ENCODE measurements at places on chromosomes 7 and 10.

DNA sequence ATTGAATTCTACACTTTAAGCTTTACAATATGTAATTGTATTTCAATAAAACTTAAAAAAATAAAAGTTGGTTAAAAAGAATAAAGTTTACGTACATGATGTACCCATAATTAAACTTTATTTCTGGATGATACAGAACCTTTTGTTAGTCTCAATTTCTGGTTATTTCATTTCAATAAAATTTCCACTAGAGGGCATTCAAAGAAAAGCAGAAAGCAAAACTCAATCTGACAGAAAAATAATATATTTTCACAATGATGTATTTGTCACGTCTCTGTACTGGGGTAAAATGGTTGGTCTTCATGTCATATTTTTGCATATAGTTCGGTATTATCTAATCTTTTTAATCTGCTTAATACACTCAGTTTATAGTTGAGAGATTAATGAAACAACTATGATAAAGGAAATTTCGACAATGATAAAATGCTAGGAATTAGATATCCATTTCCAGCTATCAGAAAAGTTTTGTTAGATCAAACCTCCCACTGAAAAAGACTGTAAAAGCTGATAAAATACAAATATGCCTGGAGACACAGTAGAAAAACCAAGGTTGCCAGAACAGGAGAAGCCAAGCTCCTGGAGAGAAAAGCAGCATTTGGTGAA lies 27.4 kb downstream of the ASZ1 start:
- DNase-seq: no peak

- DNase-seq: no peak
Observed at GRCh38 chr10:121070275-121071070, 219.3 kb downstream of the WDR11 start.

DNA sequence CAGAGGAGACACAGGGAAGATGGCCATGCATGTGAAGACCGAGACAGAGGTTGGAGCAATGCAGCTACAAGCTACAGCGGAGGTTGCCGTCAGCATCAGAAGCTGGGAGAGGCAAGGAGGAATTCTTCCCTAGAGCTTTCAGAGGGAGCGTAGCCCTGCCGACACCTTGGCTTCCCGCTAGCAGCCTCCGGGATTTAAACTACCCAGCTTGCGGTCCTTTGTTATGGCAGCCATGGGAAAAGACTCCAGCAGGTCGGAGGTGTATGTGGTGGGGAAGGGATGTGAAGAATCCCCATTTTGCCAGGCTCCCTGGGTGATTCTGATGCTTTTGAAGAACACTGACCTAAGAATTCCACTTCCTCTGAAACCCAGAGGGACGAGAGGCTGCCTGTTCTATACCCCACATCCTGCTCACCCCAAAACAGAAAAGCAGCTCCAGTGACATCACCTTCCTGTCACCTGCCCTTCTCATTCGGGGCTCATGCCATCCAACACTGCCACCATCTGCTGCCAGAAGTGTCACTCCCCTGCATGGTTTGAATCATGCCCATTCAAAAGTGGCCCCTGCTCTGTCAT lies 3.3 kb upstream of the SEPHS1 start:
- no peak for DNase-seq

DNA sequence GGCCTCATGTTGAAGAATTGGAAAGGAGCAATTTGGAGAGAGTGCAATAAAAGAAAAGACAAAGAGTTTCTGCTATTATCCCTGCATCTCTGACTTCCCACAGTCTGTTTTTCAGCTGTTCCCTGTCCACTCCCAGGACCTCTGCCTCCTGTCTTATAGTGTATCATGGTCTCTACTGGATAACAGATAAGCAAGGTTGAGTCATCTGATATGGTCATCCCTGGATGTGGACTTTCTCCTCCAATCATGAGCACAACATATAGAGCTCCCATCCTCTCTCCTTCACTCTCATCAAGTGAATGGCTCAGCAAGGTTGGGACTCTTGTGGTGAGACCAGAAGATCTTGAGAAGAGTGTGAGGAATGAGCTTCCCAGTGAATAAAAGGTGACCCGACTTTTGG lies 123.1 kb downstream of the PLCE1 start:
- no peak for DNase-seq

DNA sequence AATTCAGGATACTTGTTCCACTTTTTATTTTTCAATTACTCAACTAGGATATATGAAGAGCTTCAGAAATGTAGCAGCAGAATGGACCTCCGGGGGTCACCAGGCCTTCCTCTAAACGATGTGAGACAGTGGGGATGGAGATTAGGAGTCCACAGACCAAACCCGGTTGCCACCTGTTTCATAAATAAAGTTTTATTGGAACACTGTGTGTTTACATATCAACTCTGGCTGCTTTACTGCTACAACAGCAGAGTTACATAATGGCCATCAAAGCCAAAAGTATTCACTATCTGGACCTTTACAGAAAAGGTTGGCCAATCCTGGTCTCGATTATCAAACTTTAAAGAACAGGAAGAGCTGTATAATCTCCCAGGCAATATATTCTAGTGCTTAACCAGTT lies 30.8 kb downstream of the RAPGEF5 start:
- no peak for DNase-seq

DNA sequence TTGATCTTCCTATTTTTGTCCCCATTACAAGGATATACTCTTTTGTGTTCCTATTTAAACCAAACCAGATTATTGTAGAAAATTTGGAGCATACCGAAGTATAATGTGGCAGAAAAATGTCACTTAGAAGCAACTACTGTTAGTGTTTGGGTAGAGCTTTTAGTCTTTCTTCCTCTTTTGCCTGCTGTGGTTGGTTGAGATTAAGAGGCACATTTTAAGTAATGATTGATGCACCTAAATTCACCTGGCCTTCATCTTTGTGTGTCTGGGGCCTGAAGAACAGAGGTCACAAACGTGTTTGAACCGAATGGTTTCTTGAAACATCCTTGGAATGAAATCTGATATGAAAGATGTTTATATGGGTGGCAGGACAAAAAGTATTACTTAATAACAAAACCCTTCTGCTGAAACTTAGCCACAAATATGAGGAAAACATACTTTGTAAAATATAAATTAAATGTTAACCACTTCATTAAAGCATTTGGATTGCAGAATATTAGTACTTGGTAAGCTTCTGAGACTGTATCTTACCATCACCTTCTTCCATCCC lies 2.6 kb downstream of the BPGM start:
- no peak for DNase-seq

GRCh38 chr7:26166684-26167266 lies 14.8 kb downstream of the NFE2L3 start:
- DNase-seq: no peak

GRCh38 chr7:47762207-47762606 lies 180.3 kb upstream of the TNS3 start:
- DNase-seq: no peak

- no peak for DNase-seq
Observed at GRCh38 chr7:2158331-2159175, 74.2 kb downstream of the MAD1L1 start.

DNA sequence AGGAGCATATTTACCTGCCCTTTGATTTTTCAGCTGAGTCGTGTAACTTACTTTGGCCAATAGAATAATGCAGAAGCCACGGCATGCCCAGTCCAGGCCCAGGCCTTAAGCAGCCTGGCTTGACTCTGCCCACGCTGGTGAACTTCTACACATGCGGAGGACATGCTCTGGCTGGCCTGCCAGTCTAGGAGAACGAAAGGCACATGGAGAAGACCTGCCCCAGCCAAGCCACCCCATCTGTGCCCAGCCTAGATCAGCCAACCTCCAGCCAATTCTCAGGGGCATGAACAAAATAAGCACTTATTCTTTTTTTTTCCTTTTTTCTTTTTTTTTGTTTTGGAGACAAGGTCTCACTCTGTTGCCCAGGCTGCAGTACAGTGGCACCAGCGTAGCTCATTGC lies 112.7 kb upstream of the NANOS1 start:
- no peak for DNase-seq

DNA sequence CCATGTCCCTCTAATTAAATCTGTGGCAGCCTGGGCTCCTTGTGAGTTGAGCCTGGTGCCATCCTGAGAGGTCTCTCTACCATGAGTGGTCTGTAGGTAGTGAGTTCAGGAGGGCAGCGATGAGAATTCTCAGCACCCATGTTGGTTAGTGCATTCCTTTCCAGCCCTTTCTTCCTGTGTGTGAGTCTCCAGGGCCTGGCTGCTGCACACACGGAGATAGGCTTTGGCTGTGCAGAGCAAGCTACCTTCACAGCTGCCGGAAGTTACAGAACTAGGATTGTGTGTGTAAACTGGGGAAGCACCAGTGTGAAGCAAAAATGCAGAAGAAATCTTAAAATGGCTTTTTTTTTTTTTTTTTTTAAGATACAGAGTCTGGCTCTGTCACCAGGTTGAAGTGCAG lies 358.6 kb downstream of the PAXIP1 start:
- no peak for DNase-seq

GRCh38 chr10:22058201-22058600 lies 54.7 kb upstream of the DNAJC1 start:
- no peak for DNase-seq

DNA sequence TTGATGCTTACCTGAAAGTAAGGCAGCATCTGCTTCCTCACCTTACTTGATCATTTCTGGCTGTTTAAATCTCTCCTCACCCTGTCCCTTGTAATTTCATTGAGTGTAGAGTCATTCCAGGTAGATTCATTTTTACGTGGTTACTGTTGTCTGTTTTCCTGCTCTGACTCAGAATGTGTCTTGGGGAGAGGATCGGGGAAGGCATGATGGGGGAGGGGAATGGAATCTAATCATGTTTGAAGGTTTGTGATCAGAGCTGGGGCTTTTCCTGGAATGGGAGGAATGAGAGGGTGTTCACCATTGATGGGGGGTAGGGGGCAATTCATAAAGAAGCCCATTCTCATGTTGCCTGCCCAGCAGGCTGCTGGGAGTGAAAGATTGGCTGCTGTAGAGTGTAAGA lies 18.7 kb downstream of the SEC24C start:
- DNase-seq: no peak

DNA sequence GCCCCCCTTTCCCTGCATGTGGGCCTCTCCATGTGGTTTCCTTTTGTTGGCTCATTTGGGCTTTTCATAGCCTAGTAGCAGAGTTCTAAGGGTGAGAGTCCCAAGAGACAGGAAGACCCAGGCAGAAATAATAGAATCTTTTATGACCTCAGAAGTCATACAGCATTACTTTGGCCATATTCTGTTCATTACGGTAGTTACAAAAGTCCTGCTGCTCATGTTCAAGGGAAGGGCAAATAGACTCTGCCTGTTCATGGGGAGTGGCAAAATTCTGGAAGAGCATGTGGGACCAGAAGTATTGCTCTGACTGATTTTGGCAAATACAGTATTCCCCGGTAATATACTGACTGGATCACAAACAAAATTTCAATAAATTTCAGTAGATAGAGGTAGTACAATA lies 910.3 kb downstream of the LRMDA start:
- DNase-seq: no peak

DNA sequence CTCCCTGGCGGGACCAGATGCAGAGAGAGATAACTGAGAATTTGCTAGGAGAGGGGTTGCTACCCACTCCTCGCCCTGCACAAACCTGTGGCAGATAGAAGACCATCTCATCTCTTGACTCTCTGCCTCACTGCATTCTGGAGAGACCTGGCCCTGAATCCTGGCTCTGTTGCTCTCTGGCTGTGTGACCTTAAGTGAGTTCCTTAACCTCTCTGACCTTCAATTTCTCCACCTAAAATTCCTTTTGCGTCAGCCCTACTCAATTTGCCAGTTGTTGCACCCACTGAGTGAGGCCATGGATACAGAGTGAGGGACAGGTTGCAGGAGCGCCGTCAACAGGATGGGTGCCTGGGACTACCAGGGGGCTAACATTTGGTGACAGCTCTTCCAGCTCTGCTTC lies 5.2 kb downstream of the C10orf71 start:
- no peak for DNase-seq

DNA sequence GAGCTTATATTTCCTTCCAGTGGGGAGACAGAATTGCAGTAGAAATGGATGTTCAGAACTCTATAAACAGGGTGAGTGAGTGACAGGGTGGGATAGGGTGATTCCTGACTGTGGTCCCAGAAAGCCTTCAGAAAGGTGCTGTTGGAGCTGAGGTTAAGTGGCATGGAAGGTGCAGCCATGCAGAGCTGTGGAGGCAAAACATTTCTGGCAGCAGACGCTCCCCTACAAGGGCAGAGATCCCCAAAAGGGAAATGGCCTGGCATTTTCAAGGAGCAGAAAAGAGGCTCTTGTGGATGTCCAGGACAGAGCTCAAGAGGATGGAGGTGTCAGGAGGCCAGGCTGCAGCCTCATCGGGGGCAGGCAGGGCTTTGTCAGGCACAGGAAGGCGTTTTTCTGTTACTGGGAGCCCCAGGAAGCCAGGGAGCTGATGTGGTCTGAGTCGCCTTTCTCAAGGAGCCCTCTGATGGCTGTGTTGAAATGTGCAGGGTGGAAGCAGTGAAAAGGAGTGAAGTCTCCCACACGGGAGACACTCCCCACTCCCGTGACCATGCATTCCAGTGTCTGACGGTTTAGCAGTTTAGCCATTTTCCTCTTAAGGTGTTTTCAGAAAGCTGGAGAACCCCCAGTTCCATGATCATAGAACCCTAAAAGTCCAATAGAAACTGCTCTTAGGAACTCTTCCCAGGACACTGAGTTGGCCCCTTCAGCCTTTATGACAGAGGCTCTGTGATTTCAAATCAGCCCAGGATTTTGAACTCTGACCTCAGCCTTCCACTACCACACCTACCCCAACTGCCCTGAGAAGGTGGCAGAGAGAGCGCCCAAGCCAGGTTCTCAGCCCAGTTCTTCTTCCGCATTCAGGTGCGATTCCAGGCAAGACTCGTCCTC lies 96.2 kb downstream of the C10orf105 start:
- no peak for DNase-seq

DNA sequence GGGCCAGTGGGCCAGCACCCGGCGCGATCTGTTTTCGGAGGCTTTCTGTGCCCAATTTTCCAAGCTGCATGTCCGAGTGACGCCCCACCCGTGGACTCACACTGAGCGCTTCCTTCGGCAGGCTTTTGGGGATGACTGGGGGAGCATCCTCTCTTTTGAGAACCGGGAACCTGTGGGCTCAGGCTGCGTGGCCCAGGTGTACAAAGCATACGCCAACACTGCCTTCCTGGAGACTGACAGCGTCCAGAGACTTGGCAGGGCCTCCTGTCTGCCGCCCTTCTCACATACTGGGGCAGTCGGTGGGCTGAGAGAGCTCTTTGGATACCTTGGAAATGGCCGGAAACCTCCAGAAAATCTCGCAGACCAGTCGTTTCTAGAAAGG lies 1.0 kb downstream of the ADCK2 start:
- no peak for DNase-seq

GRCh38 chr7:53350241-53350640 lies 314.8 kb downstream of the POM121L12 start:
- DNase-seq: no peak

GRCh38 chr10:11828682-11829284 lies 5.6 kb downstream of the PROSER2 start:
- no peak for DNase-seq

GRCh38 chr10:6522230-6522629 lies 57.8 kb downstream of the PRKCQ start:
- DNase-seq: no peak

DNA sequence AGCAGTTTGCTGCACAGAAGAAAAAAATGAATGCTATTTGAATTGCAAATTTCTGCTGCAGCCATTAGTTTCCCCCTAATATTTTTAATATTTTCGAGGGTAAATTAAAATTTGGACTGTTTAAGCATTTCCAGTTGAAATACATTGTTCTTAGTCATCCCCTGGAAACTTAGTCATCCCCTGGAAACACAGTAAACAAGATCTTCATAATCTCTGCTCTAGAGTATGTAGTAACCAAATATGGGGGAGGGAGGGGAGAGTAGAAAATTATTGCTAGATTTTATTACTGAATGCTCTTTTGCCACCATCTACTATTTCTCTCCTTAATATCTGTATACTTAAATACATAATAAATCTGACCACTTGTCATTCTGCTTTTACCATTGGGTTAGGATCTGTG lies 1053.3 kb downstream of the SORCS1 start:
- no peak for DNase-seq

GRCh38 chr10:57996536-57996935 lies 271.2 kb downstream of the IPMK start:
- DNase-seq: no peak

Data from stimulated activated CD4-positive, alpha-beta T cell treated with anti-CD3 and anti-CD28 coated beads, Interleukin-12 subunit alpha, Interleukin-12 subunit beta, amount 100 ng/mL, for 48 hours (primary cell).